Activated naive CD4-positive, alpha-beta T cell treated with anti-CD3 and anti-CD28 coated beads, Interleukin-2, amount 50 U/mL, for 72 hours (primary cell): ENCODE measurements at places on chromosomes 12 and 14. TPM values are rescaled to one million over a fixed set of nuclear protein-coding genes. Genes with fewer than 3 reads are reported as not detected.
A peak's percentile ranks its signal among the peaks of the same experiment; 100 is the strongest.

PPP4R4 gene
- 8.7 TPM for total RNA-seq

- DNase-seq, result no peak
Measured at GRCh38 chr12:44930972-44931600, 55.0 kb upstream of the NELL2 start.

GRCh38 chr12:50934981-50935807 lies 17.1 kb upstream of the HIGD1C start:
- DNase-seq, result no peak

DNA sequence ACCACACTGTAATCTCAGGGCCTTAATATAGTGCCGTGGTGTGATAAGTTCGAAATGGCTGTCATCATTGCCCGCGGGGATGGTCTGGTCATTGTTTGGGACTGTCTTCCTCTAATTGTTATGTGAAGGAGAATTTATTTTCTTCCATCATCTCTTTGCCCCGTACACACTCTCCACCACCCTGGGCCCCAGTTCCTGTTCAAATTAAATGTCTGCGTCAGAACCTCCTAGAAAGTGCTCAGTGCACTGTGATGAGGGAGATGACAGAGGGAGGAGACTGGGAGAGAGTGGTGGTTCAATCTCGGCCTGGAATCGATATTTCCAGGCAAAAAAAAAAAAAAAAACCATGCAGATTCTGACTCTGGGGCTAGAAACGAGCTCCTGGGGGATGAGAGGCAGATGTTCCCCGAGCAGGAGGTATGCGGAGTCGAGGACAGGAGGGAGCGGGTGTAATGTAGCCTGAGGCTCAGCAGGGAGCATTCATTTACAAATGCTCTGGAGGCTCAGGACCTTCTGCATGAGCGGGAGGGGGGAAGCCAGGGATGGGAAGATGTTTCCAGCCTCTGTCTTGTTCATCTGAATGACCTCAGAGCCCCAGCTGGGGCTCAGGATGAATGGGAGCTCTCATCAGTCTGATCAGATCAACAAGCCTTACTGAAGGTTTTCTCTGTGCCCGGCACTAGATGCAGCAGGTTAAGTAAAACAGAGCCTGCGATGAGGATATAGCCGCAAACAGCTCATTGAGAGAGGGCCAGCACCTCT lies 219.5 kb downstream of the TBX5 start:
- DNase-seq, result no peak

DNA sequence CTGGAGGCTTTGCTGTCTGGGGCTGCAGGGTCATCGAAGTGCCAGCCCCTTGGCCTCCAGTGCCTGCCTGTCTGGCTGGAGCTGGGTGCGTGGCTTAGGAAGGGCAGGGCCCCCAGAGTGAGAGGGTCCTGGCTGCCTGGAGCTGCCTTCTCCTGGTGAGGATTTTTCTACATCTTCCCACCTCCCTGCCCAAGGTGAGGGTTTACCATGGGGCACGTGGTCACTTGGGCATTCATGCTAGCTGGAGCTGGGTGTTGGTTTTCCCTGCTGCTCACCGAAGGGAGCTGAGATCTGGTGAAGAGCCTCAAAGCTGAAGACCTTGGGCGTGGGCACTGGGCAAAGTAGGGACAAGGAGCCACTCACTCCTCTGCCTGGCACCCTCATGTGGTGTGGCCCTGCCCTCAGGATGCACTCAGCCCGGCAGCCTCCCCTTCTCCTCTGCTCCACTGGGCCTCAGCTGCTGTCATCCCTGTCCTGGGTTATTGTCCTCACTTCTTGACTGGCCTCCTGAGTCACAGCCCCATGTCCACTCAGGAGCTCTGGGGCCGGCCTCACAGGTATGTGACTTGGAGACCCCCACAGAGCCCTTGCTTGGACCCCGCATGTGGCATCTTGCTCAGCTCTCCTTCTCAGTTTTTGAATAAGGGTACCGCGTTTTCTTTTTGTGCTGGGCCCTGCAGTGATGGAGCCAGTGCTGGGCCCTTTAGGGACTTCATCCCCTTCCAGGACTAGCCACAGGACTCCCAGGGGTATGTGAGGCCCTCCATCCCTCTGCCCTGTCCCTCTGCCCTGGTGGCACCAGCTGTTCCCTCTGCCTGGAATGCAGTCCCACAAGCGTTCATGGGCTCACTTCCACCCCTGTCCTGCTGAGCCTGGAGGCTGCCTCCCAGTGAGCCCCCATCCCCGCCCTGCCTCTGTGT lies 1.6 kb downstream of the CEP170B start:
- DNase-seq, result no peak

DNA sequence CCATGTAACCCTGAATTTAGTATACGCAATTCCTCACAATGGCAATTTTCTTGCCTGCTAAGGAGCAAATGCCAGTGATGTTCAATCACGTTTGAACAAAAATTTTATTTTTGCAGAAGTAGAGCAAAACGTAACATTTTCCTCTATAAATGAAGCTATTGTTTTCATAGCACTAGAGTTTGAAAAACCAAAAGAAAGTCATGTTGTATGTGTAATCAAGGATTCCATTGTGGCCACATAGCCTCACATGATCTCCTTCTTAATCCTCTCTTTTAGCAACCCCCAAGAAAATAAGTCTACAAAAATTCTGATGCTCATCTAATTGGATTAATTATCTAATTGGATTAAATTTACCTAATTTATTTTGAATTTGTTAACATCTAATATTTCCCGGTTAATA lies 1217.4 kb upstream of the FLRT2 start:
- no peak for DNase-seq

- peak; percentile 62 for DNase-seq
Measured at GRCh38 chr12:111546758-111547383, 52.2 kb downstream of the ATXN2 start.
